ENCODE measurements at places on chromosomes 3 and 15.

GRCh38 chr15:26698555-26698954, 74.3 kb downstream of the GABRB3 start:
- no peak for DNase-seq

DNA sequence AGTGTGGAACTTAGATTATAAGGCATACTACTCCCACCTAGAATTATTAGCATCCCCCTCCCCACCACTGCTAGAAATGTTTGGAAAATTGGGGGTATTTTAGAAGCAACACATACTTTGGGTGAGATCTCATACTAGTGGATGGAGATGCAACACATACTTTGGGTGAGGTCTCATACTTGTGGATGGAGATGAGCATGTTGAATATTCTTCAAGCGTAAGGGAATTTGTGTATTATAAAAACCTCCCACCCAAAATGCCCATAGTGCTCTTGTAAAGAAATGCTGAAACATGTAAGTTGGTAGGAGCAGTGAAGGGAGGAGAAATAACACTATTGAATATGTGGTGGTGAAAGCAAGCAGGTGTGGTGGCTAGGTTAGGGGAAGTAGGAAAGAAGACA, 124.0 kb upstream of the EPHA3 start:
- DNase-seq = no peak

DNA sequence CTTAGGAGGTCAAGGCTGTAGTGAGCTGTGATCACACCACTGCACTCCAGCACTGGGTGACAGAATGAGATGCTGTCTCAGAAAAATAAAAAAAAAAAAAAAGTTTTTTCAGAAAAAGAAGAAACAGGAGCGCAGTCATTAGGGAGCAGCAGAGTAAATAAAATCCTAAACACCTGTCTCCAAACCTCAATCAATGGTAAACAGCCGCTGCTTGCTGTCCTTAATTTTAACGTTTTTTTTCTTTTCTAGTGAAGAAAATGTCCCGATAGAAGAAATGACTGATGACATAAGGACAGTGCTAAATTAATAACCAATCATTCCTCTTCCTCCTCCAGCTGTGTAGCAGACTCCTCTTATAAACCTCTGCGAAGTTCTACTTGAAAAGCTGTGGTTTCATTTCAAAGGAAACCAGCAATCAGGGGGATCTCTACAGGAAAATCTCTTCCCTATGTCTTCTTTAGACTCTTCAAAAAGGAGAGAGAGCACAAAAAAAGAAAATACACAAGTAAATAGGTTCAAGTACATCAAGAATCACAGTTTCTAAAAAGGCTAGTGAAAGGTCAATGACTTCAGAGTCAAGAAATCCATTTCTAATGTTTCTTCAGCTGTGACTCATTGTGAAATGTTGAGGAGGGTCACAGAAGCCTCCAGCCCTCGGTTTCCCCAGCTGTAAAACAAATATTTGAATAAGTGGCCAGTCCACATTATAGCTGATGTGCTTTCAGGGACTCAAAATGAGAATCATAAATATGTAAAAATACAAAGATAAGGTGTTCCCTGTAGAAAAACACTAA, 127.6 kb downstream of the TMCO5A start:
- DNase-seq = no peak

DNA sequence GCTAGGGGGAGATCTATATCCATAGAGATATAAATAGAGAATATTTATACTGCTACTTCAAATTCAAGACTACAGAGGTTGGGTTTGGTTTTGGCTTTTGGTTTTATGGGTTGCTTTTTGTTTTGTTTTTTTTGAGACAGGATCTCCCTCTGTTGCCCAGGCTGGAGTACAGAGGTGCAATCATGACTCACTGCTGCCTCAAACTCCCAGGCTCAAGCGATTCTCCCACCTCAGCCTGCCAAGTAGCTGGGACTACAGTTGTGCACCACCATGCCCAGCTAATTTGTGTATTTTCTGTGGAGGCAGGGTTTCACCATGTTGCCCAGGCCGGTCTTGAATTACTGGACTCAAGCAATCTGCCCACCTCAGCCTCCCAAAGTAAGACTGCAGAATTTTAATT, 3.9 kb upstream of the UBL7 start:
- no peak for DNase-seq

GRCh38 chr3:3991598-3991997, 192.4 kb downstream of the LRRN1 start:
- DNase-seq = no peak

- DNase-seq = no peak
Measured at GRCh38 chr3:68402235-68402918, 530.0 kb downstream of the TAFA4 start.

All from iris pigment epithelial cell (primary cell).